ENCODE measurements at places on chromosomes 16 and 17.

GRCh38 chr17:34171245-34171818 is 83.8 kb upstream of the CCL2 start:
- peak; percentile 85 for DNase-seq

- DNase-seq: no peak
Measured at GRCh38 chr17:68334393-68334792, 43.1 kb downstream of the ARSG start.

DNA sequence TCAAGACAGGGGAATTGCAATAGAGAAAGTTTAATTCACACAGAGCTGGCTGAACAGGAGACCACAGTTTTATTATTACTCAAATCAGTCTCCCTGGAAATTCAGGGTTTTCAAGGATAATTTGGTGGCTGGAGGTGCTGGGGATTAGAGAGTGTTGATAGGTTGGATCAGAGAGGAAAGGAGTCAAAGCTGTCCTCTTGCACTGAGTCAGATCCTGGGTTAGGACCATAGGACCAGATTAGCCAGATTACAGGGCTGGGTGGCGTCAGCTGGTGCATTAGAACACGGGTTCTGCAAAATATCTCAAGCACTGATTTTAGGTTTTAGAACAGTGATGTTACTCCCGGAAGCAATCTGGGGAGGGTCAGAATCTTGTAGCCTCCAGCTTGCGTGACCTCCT is 1.8 kb upstream of the NSMCE1 start:
- no peak for DNase-seq

- DNase-seq: no peak
Measured at GRCh38 chr17:57864273-57864672, 14.4 kb upstream of the MRPS23 start.

DNA sequence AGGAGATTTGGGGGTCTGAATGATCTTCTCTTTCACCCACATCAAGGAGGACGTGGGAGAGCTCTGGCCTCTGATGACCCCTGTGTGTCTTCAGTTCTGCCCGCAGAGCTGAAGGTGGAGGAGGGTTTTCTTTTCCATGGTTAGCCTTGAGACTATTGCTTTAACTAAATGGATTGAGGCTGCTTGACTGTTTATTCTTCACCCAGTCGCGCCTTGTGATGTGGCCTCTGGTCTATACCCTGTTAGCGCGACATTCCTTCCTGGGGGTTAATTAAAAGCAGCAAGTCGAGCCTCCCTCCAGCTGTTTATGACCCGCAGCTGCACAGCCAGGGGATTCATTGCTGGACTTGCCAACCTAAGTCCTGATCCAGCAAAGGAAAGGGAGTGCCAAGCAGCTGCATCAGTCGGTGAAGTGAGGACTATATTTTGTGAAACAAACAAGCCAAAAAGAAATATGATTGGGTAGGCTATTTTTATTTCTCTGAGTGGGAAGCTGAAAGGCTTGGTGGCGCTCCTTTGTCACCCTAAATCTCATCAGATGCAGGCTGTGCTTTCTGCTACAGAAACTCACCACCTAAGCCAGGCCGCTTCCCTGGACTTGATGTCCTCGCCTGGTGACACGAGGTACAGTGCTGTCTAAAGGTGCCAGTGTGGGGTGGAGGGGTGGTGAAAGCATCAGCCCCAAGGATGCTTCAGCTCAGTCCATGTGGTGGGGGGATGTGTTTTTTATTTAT is 11.0 kb upstream of the SEC14L1 start:
- DNase-seq: no peak

DNA sequence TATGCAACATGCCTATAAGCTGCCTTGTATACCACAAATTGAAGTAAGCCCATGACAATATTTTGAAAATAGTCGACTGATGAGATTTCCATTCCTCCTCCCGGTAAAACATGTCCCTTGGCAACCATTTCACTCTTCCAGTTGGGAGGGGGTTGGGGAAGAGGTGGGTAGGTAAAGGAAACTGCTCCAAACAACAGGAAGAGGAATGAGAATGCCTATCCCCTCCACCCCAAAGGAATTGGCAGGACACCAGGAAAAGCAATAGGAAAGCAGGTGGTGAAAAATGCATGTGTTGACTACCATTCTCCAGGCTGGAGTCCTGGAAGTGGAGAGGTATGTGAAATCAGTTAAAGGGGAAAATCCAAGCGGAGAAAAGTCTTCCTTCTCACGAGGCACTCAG is 455.9 kb upstream of the PSMD7 start:
- no peak for DNase-seq

DNA sequence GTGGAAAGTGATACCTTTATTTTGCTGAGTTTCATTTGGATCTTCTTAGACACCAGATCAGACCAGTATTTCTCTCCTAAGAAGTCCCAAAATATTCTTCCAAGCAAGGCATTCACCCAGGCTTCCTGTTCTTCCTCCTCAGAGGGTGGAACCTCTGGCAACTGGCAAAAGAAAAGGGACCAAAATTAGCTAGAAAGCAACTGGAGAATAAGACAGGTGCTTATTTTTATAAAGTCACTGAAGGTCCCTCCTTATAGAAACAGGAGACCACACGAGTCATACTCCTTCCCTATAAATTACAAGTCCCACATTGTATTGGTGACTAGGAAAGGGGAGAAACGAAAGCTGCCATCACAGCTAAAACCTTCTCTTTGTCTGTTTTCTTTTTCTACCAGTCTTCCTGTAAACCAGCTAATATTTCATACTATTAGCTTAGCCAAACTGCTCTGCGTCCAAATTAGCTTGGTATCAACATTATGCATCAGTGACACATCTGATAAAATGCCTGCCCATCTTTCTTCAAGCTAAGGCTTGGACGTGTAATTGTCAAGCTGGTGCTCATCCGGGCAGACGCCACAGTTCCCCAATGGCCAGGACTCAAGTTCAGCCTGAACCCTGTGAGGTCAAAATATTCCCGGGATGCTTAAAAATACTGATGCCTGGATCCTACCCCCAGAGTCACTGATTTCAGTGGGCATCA is 47.5 kb upstream of the ERN1 start:
- no peak for DNase-seq

DNA sequence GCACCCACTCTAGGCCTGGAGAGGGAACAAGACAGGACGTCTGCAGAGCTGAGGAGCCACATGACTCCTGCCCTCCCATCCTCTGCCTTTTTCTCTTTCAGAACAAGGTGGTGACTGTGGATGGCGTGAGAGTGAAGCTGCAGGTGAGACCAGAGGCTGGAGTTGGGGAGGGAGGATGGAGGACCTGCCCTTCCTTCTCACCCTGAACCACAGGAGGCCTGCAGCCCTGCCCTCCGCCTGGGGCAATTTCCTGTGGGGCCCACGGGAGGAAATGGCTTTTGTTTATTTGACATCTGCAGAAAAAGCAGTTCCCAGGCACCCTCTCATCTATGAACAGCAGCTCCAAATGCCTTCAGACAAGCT is 5.1 kb downstream of the RAB37 start:
- DNase-seq: peak; percentile 67

DNA sequence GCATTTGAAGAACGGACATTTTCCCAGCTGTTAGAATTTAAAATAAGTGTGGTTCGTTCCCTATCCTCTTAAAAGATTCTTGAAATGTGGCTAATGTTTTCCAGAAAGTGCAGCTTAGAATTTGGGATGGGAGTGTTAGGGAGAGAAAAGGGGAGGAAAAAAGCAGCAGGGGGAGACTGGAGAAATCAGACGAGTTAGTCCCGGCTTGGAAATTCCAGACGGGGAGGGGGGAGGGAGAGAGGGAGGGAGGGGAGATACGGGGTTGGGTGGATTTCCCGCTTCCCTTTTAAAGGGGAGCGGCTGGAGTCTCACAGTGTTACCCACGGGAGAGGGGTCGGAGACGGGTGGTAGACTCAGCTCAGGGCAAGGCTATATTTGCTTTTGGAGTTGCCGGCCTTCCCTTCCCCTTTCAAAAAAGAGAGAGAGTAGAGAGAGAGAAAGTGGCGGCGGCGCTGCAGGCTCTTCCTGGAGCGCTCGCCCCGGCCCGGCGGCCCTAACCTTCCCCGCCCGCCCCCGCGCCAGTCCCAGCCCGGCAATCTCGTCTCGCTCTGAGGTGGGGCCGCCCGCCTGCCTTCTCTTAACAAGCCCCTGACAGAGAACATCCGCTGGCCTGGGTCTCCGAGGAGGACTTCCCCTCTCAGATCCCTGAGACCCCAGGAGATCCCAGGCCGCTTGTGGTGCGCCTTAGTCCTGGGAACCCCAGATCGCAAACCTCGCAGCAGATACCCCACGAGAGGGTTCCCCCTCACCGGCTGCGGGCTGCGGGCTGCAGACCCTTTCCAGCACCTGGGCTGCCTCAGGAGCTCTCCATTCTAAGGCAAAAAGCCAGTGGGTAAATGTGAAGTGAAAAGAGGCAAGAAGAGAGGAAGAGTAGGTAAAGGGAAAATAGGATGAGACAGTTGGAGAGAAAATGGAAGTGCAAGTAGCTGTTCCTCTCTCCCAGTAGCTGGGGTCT is 6.6 kb downstream of the IGF2BP1 start:
- peak; percentile 16 for DNase-seq

DNA sequence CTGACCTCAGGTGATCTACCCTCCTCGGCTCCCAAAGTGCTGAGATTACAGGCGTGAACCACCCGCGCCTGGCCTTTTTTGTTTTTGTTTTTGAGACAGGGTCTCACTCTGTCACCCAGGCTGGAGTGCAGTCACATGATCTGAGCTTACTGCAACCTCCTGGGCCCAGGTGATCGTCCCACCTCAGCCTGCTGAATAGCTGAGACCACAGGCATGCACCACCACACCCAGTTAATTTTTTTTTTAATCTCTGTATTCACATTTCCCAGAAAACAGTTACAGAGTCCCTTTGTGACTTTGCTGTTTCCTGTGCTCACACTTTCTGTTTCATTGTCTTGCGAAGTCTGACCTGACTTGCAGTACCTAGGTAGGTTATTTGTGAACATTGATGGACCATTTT is 2.7 kb downstream of the CLUAP1 start:
- DNase-seq: no peak

DNA sequence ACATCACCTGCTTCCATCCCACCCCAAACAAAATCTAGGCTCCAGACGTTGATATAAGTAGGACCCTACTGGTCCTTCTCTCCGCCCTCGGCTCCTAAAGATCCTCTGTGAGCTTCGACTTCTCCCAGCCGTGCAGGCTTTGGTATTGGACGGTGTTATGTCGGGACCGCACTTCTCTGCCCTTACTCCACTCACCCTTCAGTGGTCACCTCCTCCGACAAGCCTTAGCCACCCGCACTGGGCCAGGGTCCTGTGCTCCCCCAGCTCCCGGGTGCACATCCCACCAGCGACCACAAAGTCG is 1.6 kb downstream of the PSMB10 start:
- no peak for DNase-seq

DNA sequence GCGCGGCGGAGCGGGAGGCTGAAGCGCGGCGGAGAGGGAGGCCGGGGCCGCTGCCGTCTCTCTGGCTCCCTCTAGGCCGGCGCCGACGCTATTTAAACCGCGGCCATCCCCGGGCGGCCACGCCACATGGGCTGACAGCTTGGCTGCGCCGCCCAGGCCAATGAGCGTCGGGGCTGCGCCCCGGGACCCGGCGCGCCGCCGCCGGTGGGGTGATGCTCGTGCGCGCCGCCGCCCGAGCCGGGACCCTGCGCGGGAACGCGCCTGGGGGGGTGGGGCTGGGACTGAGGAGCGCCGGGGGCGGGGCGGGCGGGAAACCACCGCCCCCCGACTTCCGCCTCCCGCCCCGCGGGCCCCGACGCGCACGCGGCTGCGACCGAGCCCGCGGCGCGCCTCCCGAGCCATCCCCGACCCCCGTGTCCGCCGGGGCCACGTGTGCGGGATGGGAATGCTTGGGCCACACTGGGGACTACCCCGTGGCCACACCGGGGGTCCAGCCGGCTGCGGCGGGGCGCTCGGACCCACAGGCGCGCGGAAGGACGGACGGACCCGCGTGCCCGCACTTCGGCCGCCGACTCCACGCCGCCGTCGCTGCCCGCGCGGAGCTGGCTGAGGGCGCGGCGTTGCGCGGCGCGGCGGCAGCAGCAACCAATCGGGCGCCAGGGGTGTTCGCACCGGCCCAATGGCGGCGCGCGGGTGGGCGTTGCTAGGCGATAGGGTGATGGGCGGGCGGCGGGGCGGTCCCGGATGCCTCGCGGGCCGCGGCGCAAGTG is at the start of gene FASN:
Gene FASN, minus strand, starts transcription at position 68 of the 770 bp plus-strand sequence. CDS start 1,791 bp downstream, outside the sequence.
- DNase-seq: peak; percentile 98

- no peak for DNase-seq
Measured at GRCh38 chr17:1181753-1182137, 2.0 kb upstream of the ABR start.

DNA sequence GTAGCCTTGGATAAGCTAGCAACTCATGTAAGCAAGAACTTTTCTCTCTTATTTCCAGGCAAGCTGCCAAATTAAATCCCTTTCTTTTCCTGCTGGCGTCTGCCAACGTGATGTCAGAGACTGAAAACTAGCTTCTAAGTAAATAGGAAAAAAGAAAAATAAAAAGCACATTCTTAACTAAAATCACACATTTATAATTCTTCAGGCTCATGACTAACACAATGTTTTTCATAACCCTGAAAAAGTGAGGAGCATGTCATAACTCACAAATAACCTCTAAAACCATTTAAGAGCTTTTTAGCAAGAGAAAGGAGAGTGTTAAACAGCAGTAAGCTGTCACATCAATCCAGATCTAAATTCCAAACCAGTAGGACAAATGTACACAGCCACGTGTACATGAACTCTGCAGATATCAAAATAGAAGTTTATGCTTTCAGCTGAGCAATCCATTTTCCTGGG is 110.0 kb downstream of the N4BP1 start:
- DNase-seq: peak; percentile 37

DNA sequence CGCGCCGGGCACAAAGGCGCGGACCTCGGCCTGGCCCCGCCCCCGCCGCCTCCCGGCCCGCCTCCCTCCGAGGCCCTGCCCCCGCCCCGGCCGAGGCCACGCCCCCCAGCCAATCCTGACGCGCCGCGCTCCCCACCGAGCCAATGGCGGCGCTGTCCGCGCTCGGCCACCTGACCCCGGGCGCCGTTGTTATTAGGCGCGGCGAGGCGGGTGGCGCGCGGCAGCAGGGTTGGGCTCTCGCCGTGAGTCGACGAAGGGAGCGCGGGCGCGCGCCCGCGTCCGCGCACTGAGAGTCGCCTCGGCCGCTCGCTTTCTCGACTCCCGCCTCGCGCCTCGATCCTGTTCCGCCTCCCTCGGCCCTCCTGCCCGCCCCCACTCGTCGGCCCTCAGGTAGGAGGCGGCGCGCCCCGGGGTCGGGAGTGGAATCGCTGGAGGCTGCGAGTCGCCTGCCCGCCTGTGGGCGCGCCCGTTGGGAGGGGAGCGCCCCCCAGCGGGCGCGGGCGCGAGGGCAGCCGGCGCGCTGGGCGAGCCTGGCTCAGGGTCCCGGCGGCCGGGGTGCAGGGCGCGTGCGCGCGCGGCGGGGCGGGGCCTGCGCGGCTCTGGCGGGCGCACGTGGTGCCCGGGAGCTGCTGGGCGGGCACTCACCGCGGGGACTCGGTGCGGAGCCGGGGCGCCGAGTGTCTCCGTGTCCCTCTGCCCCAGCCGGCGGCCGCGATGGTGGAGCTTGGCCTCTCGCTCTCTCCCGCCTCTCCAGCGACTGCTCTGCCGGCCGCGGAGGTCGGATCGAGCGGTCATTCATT is 405 bp upstream of the CBLN1 start:
- peak; percentile 89 for DNase-seq

GRCh38 chr16:19329932-19330331 is 44.4 kb downstream of the CLEC19A start:
- no peak for DNase-seq

All from suppressor macrophage (primary cell).